ENCODE measurements at places on chromosomes 1 and 21.
A peak's percentile ranks its signal among the peaks of the same experiment; 100 is the strongest.

DNA sequence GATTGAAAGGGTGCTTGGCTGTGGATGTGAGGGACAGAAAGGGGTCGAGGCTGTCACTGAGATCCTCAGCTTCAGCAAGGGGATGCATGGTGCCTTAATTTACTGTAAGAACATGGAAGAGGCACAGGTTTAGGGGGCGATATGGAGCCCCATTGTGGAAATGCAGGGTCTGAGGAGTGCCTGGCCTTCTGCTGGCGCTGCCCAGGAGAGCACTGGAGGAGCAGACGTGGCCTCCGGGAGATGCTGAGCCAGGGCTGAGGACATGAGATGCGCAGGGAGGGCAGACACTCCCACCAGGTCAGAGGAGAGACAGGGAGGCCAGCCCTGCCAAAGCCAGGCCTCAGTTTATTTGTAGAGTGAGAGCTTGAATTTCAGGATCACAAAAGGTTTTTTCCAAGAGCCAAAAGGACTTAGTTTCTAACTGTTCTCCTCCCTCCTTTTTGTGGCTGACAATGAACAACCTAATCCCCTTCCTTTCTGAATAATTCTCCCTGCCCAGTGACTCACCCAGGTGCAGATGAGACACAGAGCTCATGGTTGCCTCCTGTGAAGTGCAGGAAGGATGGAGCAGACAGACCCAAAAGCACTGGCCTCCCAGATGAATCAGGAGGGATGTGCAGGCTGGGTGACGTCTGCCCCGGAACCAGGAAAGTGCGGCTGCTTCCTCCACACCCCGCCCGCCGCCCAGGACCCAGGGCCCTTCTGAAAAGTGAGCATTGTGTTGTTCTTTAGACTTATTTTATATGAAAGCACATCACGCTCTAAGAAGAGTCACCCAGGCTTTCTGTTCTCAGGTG, 73.0 kb upstream of the TMPRSS2 start:
- no peak for DNase-seq

GRCh38 chr1:192445839-192446489, 129.2 kb downstream of the RGS21 start:
- DNase-seq, result peak; percentile 31

- DNase-seq, result no peak
Measured at GRCh38 chr1:155077758-155078445, 735 bp upstream of the EFNA3 start.

- DNase-seq, result no peak
Measured at GRCh38 chr1:5311634-5312292, 657.4 kb downstream of the AJAP1 start.

GRCh38 chr1:35777109-35777508, 7.3 kb upstream of the CLSPN start:
- DNase-seq, result no peak

Data from activated CD4-positive, alpha-beta T cell treated with anti-CD3 and anti-CD28 coated beads for 24 hours (primary cell).